ENCODE measurements at places on chromosomes 4 and X.

DNA sequence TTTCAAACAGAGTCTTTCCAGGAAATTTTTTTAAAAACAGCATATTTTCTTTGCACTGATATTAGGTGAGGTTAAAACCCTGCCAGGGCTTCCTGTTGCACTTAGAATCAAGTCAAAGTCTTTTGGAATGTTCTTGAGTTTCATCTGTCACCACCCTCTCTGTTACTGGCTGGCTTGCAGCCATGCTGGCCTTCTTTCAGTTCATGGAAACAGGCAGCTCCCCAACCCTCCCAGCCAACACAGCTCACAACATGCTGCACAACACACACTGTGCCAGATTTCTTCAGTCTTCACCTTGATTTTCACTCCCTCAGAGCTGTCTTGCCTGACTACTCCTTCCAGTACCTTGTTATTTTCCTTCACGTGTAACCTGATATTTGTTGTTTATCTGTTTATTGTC lies 129.5 kb downstream of the KCNIP4 start:
- DNase-seq, result no peak

- no peak for DNase-seq
Observed at GRCh38 chrX:18031726-18032375, 170.8 kb upstream of the RAI2 start.

DNA sequence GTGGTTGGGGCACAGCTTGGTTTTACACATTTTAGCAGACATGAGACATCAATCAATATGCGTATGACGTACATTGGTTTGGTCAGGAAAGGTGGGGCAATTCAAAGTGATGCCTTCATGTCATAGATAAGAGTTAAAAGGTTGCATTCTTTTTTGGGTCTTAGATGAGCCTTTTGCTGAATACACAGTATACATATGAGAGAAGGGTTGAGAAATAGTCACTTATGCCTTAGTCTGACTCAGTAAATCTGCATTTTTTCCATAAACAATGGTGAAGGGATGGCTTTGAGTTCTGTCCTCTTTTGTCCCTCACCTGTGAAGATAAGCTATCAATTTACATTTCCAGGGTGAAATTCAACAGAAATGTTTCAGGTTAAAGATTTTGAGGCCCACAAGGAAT lies 43.9 kb upstream of the UGT2B15 start:
- no peak for DNase-seq

- no peak for DNase-seq
Observed at GRCh38 chrX:39764441-39764914, 333.3 kb downstream of the BCOR start.

GRCh38 chr4:85777908-85778631 lies 303.1 kb downstream of the ARHGAP24 start:
- no peak for DNase-seq

DNA sequence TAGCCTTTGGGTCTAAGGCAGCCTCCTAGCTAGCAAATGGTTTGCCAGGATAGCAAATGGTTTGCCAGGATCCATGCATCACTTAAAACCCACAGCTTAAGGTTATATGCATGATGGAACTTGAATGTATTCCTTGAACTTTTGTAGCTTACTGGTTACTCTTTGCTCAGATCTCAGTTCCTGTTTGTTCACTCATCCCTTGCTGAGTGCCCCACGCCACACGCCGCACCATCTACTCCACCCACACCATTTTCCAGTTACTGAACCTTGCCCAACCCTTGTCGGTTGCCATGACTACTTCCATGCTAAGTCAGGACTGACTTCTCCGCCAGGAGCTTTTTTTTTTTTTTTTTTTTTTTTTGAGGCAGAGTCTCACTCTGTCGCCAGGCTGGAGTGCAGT lies 29.5 kb upstream of the XIAP start:
- DNase-seq, result peak; percentile 74

GRCh38 chrX:110135618-110136017 lies 132.7 kb downstream of the TMEM164 start:
- DNase-seq, result no peak

- DNase-seq, result no peak
Observed at GRCh38 chrX:39654183-39654925, 443.4 kb downstream of the BCOR start.

DNA sequence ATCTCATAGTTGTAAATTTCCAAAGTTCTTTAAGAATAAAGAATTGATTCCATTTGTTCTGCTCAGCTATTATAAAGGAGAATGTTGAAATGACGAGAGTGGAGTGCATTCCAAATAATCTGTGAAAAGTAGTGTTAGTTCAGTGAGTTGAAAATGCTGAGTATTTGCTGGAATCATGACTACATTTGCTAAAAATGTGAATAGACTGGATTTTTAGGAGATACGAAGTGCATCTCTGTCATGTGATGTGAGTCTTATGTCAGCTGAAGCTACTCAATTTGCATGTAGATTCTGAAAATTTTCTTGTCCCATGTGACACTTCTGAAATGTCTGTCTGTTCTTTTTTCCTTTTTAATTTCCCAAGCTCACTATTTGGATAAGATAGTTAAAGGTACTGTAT lies 206.0 kb downstream of the DCTD start:
- no peak for DNase-seq

DNA sequence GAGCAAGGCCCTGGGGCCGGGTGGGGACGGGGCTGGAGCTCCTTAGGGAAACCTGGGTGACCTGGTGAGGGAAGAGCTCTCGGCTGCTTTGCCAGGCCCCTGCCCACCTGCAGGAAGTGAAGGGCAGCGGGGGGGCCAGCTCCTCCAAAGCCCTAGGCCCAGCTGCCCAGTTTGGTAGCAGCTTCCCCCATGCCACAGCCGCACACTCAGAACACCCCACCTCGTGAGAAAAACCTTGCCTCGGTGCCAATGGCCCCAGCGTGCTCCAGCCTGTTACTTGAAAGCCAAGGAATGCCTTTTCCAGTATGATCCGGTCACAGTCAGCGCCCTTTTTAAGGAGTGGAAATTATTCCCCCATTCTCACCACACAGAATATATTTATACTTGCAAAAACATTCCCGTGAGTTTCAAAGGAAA lies 38.3 kb downstream of the ACOX3 start:
- no peak for DNase-seq

DNA sequence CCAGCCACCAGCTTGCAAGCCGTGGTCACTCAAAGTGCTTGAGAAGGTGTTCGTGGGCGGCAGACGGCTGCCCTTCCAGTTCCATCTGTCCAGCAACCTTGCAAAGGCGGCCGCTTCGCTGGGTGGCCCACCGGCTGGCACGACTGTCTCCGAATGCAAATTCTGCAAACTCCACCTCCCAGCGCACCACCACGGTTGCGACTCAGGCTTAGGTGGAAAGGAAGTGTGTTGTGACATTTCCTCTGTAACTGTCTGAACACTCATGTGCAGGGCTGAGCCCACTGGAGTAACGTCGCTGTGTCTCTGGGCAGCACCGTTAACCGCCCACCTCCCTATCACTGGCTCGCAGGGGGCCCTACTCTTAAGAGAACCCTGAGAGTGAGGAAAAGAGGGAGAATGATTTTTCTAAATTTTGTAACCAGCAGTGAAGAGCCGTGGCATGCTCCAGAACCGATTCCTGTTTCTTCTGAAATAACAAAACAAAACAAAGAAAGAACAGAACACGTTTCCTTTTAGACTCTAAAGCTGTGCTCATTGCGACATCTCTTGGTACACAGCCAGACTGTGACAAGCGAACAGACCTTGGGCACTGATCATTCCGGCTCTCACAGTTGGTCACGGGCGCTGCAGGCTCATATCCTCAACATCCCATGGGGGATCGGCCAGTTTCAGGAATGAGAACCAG lies at the start of gene P2RY8:
P2RY8 (minus strand) TSS at position 155 of the 685 bp plus-strand sequence. CDS start 70,627 bp downstream, outside the sequence.
- peak; percentile 87 for DNase-seq

DNA sequence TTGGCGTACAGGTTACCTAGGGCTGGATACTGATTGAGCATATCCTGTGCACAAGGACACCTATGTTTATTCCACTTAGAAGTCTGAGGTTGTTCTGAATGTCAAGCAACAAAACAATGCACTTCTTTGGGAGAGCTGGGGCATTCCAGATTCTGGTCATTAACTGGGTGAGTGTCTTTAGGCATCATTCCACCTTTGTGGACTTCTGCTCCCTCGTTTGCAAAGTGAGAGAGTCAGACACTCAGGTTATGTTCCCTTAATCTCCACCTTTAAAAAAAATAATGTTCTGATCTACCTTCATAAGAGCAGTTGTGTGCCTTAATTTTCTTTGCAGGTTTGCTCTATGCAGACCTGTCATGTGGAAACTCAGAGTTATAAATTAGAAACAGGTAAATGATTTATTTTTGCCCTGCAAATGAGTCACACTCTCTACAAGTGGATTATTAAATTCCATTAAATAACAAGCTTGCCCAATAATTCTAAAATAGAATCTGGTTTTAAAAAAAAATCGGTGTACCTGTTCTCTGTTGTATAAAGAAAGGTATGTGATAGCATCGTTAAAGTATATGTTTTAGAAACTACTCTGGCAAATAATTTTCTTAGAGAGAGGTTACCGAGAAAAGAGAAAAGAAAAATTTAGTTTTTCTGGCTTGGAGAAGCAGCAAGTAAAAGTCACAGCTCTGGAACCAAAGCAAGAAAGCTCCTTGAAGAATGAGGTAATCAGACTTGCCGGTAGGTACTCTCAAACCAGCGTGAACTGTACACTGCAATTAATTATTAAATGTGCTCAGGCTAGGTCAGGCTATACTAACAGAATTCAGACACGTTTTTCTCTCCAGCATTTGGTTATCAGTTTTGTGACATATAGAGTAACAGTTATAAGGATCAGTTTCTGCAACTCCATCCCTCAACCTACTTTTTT lies 93.2 kb downstream of the SORBS2 start:
- DNase-seq, result no peak

DNA sequence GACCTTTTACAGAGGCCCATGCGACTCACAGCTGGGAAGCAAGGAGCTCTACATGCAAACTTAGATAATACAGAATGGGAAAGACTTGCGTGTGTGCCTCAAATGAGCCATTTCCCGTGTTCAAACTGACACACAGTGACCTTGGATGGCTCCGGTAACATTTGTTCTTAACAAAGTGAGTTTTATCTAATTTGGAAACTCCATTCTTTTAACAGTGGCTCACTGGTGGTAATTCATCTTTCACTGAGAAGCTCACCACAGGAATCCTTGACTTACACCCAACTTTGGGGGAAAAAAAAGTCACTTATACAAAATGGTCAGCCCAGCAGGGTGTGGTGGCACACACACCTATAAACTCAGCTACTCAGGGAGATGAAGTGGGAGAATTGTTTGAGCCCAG lies 190.6 kb downstream of the LDB2 start:
- DNase-seq, result no peak

DNA sequence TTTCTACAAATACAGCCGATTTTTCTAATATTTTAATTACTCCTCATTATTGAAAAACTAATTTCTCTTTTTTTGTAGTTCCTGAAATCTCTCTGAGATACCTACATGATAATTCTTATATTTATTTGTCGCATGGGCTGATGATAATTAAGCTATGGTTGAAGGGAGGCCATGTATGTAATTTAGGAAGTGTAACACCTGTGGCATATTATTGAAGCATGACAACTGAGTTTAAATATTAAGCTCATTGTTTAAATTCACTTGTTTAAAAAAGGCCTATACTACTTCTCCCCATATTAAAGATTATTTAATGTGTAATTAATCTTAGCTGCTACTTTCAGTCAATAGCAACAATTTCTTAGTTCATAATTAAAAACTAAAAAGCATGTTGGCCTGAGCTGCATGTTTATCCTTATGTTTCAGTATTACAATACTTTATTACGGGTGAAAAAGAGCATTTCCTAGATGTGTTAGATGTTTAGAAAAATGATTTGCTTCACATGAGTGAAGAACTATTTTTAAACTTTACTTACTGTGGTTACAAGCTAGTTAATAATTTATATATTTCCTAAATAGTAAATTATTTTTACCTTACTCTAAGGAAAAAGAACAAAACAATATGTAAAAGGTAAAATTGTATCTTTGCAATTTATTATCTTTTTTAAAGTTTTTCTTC lies 122.4 kb downstream of the RAP1GDS1 start:
- no peak for DNase-seq

DNA sequence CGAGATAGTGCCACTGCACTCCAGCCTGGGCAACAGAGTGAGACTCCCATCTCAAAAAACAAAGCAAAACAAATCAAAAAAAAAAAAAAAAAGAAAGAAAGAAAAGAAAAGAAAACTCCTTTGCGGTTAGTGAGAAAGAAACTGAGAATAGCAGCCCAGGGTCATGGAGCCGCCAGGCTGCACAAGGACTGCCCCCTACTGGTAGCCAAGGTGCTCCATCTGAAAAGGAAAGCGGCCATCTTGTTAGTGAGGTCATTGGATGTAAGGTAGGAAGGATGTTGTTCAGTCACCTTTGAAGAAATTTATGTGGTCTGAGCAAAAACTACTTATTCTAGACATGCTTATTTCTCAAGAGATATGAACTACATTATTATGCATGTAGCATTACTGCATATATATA lies 660.6 kb upstream of the TENM3 start:
- no peak for DNase-seq

DNA sequence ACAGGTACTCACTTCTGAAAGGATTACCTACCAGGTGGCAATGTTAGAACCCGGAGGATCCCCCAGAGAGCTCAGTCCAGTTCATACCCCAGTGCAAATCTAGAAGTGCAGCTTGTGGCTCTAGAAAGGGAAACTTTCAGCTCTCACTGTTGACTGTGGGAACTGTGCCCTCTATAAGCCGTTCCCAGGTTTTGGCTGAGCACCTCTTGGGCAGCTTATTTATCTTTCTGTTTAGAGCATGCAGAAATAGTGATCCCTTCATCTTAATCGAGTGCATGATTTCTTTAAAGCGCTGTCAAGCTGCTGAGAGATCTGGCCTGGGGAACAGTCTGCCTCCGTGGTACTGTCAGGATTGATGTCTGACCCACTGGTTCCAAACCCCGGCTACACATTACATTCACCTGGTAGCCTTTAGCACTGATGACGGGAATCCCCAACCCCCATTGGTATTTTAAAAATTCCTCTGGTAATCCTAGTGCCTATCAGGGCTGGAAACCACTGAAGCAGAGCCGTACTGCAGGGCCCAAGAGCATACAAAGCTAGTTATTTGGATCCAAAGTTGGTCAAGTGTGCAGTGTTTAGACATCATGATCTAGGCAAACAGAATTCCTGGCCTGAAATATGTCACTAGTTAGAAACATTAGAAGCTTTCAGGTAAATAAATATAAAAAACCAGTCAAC lies 103.2 kb downstream of the KLHL8 start:
- DNase-seq, result no peak

DNA sequence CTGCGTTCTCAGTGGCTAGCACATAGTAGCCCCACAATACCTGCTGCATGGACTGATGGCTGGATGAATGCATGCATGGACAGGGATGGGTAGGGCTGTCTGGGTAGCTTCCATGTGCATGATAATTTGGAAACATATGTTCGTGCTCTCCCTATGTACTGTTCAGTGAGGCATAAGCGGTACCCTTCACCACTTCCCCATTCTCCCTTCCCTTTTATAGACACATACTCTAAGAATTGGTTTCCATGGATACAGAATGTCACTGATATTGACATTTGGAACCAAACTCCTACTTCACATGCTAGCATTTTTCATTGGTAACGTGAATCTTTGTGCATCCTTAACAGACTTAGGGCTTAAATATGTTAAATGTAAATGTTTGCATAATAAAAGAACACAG lies 20.4 kb downstream of the USP46 start:
- peak; percentile 37 for DNase-seq

DNA sequence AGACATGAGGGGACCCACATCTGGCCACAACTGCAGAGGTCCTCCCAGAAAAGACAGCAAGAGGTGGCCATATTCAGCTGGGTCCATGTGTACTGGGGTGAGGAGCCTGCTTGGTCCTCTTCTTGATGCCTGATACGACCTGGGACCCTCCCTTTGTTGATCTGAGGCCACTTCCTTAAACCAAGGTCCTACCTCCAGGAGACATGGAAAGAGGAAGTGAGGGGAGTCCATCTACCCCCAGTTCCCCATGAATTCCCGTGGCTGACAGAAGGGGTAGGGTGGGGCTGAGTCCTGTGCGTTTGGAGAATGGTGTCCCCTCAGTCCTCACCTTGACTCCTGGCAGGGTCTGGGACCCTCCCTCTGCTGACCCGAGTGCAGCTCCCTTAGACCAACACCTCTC lies 2.1 kb downstream of the MAGEA10 start:
- no peak for DNase-seq
